Activated naive CD4-positive, alpha-beta T cell treated with anti-CD3 and anti-CD28 coated beads for 36 hours (primary cell): ENCODE measurements at places on chromosomes 6 and 20. TPM values are rescaled to one million over a fixed set of nuclear protein-coding genes. Genes with fewer than 3 reads are reported as not detected.
A peak's percentile ranks its signal among the peaks of the same experiment; 100 is the strongest.

Gene HLA-DRA
- 1.1 TPM for total RNA-seq

DNA sequence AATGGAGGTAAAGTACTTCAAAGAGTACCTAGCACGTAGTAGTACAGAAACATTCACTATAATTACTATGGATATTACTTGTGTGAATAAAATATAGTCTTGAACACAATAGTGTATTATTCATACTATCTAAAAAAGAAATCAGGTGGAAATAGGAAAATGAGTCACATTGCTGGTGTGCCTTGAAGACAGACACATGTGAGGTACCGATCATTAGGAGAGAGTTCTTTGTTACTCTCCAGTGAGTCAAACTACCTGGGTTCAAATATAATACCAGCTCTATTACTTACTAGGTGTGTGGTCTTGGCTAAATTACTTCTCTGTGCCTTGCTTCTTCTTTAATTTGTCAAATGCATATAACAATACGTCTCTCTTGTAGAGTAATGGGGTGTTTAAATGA, 50.8 kb upstream of the BEND6 start:
- DNase-seq: no peak

DNA sequence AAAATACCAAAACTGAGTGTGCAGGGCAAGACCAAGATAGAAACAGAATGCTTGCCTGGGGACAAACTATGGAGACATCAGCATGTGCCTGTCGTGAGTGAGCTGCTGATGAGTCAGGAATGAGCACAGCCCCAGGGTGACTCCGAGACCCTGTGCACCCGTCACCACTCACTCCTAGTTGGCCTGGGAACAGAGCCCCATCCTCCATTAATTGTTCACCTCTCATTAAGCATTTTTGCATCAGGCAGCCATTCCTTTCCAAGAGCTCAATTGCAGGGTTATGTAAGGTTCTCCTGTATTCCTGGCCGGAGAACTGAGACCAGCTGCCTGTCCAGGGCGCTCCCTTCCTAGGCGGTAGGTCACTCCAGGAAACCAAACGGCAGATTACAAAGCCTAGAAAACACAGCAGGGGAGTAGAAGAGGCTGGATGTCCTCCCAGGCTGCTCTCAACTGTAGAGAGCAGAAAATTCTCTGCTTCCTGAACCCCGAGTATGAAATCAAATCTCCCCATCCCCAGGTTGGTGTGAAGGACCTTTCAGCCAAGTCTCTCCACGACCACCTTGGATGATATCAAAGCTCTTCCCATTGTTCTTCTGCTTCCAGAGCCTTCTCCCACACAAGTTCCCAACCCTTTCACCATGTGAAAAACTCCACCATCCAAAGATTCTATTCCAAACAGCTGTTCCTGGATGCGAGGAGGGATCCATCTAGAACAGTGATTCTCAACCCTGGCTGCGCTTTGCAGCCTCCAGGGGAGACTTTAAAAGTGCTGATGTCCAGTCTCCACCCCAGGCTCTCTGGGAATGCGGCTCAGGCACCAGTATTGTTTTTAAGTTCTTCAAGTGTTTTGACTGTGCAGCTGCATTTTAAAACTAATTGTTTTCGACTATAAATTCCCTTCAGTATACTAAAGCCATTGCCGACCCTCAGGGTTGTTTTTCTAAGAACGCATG, 532.6 kb upstream of the JARID2 start:
- DNase-seq: peak; percentile 30

DNA sequence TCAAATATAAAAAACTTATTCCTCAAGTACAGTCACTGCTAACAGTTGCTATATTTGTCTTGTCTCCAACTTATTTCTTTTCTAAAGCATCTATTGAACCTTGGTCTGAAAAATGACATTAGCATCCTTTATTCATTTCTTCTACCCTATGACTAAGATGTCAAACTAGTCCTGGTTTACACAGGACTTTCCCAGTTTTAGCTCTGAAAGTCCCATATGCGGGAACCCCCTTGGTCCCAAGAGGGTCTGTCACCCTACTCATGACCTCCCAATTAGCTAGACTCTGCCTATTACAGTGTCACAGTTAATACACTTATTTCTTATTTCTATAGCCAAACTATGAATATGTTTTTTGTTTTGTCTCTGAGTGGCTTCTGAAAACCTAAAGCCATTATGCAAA, 37.1 kb downstream of the PLEKHG1 start:
- DNase-seq: no peak

GRCh38 chr6:53793318-53794136, 1.3 kb upstream of the LRRC1 start:
- peak; percentile 57 for DNase-seq

Gene ZNF831
- total RNA-seq: 5.1 TPM

Gene FAM83D
- total RNA-seq: 13.6 TPM

- DNase-seq: peak; percentile 22
Observed at GRCh38 chr6:19999319-20000191, 162.4 kb downstream of the ID4 start.

Gene GSTA3
- not detected for total RNA-seq

Gene SLC22A16
- not detected for total RNA-seq

Gene XKR7
- total RNA-seq: 0.02 TPM

Gene RNF39
- total RNA-seq: not detected

DNA sequence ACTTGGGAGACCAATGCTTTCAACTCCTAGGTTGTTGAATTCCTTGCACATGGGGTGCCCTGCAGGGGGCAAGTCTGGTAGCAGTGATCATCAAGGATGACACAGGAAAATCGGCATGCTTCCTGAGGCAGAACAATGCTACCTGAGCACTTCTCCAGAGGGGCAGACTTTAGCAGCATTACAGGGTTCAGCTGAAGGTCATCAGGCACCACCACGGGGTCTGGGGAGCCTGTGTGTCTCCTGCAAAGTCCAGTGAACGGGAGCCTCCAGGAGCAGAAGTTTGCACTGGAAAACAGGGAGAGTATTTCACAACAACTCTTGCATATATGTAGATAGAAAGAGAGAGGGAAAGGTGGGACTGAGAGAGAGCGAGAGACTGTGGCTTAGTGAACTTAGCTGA, 10.2 kb downstream of the VSX1 start:
- DNase-seq: no peak

GRCh38 chr20:48298851-48299484, 513.7 kb upstream of the SULF2 start:
- no peak for DNase-seq

DNA sequence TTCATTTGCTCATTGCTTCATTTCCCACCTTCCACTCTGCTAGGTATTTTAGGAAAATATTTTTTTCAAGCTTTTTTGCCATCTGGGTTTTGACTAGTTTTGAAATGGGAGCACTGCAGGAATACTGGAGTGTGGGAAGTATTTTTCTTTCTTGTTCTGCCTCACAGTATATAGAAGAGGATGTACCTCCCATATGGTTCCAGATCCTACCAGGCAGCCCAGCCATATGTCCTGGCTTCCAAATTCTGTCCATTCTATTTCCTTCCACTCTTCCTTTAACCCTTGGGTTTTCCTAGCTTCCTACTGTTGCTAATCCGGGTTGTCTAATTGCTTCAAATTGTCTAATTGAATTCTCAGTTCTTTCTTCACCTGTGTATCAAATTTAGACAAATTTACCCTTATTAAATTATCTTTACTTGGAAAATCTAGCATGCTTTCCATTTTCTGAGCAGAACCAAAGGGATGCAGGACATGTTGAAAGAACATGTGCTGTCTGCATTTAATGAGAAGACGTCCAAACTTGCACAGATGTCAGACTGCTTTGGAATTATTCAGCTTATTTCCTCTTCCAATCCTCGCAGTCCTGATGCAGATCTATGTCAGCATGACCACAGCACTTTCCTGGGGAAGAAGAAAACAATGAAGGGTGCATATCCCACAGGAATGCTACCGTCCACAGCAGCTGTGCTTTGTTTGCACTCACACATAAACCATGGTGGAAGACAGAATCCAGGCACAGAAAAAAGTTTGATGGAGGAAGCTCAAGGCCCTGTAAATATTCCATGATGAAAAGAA, 1273.9 kb upstream of the MAP3K7 start:
- no peak for DNase-seq

Gene BEND6
- not detected for total RNA-seq

- DNase-seq: no peak
Observed at GRCh38 chr20:13418263-13419229, 197.5 kb downstream of the ISM1 start.

Gene AIF1
- total RNA-seq: 129 TPM

Gene RAET1L
- not detected for total RNA-seq
